GM18507 (cell line): ENCODE measurements at places on chromosomes 13 and 19.

GRCh38 chr13:47076500-47076899, 179.6 kb upstream of the HTR2A start:
- no peak for DNase-seq

GRCh38 chr13:34361560-34361959, 543.6 kb downstream of the RFC3 start:
- no peak for DNase-seq

- no peak for DNase-seq
These were observed at the start of gene ERFL for GRCh38 chr19:41928221-41928683. Gene ERFL, minus strand, starts transcription at chr19:41928449. Its CDS starts 15,530 bp downstream, at chr19:41912919.

DNA sequence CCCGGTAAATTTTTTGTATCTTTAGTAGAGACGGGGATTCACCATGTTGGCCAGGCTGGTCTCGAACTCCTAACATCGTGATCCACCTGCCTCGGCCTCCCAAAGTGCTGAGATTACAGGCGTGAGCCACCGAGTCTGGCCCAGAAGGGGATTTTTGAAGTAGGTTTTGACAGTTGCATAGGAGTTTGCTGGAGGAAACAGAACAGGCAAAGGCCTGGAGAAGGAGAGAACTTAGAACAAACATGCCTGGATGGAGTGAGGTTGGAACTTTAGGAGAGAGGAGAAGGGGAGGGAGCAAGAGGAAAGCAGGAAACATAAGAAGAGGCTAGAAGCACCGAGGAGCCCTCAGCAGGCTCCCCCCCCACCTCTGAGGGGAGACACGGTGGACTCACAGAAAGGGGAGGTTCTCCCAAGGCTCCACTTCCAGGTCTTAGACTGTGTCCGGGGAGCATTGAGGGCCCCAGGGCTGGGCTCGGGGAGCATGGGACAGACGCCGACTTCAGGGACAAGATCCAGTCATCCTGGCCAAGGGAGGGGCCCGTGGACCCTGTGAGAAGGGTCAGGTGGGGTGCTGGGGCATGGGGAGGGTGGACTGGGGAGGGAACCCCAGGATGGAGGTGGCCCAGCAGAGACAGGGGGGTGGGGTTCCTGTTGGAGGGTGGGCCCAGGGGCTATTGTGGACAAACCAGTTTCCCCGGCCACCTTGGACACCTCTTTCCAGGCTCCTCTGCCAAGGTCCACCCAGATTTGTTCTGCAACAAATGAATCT, 1.8 kb upstream of the FBN3 start:
- DNase-seq, result no peak

DNA sequence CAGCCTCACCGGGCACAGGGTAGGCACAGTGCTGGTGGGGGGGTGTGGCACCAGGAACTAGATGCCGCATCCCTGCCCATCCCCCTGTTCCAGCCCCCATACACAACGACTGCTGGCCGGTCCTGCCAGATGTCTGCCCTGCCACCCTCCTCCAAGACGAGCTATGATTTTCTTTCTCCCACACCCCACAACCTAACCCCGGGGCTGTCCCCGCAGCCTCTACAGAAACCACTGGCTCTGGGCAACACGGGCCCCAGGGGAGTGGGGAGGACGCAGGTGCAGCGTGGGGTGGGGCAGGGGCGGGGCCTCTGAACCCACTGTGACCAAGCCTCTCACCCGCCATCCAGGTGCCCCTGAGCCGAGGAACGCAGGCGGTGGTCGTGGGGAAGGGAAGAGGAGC, 15.5 kb downstream of the PGLS start:
- no peak for DNase-seq

GRCh38 chr13:112219740-112220139, 152.8 kb downstream of the SOX1 start:
- DNase-seq, result no peak

GRCh38 chr19:49801966-49802661, 11.0 kb downstream of the FUZ start:
- DNase-seq, result no peak

GRCh38 chr13:113552786-113553434, 31.6 kb upstream of the TFDP1 start:
- DNase-seq, result no peak

- DNase-seq, result no peak
These were observed 600.0 kb downstream of the FGF9 start for GRCh38 chr13:22270881-22271280.

DNA sequence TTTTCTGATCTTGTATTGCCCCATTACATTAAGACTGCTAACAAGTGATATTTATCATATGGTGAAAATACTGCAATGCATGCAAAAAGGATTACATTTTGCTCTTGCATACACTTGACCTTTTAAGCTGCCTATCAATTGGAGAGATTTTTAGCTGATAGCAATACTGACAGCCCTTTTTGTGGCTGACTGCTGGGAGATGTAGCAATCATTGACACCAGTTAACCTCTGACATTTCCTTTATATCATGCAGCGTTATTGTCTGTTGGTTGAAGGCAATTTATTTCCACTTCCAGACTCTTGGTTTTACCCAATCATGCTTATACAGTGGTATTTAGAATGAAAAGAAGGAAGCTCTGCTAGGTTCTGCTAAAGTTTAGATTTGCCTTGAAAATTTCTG, 364.0 kb downstream of the LMO7 start:
- DNase-seq, result no peak

GRCh38 chr13:109249780-109250528, 536.4 kb downstream of the IRS2 start:
- no peak for DNase-seq

DNA sequence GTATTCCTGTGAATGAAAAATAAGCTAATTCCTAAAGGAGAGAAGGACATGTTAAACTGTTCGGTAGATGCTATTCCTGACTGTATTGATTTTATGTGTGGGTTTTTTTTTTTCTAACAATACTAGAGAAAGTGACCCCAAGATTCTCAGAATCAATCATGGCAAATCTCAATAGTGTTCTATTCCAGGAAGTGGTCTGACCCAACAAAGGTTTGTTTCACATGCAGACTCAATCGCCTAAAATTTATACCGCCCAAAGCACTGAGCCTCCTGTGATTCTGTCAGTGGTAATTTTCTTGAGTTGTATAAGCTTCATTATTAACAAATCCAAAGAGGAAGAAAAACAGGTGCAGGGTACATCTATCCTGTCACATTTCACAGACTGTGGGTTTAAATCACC, 293.7 kb downstream of the SUCLA2 start:
- DNase-seq, result no peak

- no peak for DNase-seq
These were observed 4.3 kb downstream of the RPL36 start for GRCh38 chr19:5694167-5694955.

- DNase-seq, result no peak
These were observed 116.9 kb downstream of the ABCC4 start for GRCh38 chr13:95184317-95184716.

DNA sequence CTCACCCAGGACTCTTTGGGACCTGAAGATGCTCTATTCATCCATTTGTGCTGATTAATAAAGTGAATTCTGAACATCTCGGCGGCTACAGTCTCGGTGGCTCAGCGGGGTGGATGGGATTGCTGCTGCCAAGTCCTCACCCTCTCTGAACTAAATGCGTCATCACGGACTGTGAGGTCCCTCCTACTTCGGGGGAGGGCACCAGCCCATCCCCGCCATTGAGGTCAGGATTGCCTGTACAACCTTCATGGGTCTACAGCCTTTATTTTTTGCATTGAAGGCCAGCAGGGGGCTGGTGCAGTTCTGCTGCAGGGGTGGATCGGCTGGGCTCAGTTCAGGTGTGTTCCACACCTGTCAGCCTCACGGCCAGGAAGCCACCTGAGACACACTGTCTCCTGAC, 181.8 kb downstream of the COL4A1 start:
- DNase-seq, result no peak

- no peak for DNase-seq
These were observed 14.1 kb downstream of the UBAC2 start for GRCh38 chr13:99214731-99215130.
